ENCODE measurements at places on chromosomes 7 and 10.

DNA sequence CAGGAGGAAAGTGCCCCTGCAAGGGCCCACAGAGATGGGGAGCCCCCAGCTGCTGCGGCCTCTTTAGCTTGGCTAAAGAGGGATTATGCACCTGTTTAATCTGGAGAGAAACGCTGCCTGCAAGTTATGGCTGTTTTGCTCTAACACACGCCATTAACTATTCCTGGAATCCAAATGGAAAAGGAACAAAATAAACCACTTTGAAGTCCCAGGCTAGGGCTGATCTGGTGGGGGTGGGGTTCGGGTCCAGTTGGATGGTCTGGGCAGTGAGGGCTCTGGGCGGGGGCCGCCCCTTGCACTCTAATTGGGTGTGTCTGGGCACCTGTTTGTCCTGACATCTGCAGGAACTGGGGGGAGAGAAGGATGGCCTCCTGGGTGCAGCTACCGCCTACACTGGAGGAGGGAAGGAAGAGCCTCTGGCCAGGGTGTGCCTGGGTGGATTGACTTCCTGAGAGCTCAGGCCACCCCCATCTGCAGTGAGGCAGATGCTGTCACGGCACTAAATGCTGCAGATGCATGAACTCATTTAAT is 300.6 kb downstream of the ZEB1 start:
- no peak for DNase-seq

GRCh38 chr10:80539421-80540031 is 1.8 kb downstream of the SH2D4B start:
- DNase-seq, result no peak

GRCh38 chr10:110556969-110557601 is 10.4 kb upstream of the SMC3 start:
- DNase-seq, result peak; percentile 42

- no peak for DNase-seq
Observed at GRCh38 chr7:149854611-149855360, 16.6 kb downstream of the ZNF862 start.

GRCh38 chr10:11789306-11789705 is 33.9 kb upstream of the PROSER2 start:
- DNase-seq, result no peak

DNA sequence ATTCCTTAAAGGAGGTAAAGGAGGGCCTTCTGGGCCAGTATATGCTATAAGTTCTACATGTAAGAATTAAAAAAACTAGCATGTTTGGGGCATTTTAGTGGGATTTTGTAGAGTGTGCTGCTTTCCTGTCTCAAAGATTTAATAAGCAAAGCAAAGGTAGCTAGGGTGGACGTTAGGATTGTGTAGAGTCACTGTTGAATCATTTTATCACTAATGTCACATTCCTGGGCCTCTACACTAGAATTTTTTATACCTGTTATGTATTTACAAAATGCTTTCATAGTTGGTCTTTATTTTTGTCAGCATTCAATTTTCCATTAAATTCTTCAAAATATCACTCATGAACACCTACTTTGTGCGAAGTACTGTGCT is 139.4 kb upstream of the PHYHIPL start:
- DNase-seq, result no peak

- no peak for DNase-seq
Observed at GRCh38 chr10:126877390-126877789, 27.8 kb upstream of the DOCK1 start.

All from glutamatergic neuron (in vitro differentiated cells).